Effector memory CD8-positive, alpha-beta T cell (primary cell): ENCODE measurements at places on chromosomes 4 and X.

GRCh38 chr4:52687696-52688095 is 28.6 kb upstream of the USP46 start:
- no peak for DNase-seq
- H3K27me3 ChIP-seq = peaks cover 14% of the 10 kb centered on the region
- H3K36me3 ChIP-seq = no peaks in the 10 kb centered on the region
- no peak overlapping the region for H3K27ac ChIP-seq
- no peak overlapping the region for H3K4me3 ChIP-seq
- no peaks in the 10 kb centered on the region for H3K4me1 ChIP-seq

DNA sequence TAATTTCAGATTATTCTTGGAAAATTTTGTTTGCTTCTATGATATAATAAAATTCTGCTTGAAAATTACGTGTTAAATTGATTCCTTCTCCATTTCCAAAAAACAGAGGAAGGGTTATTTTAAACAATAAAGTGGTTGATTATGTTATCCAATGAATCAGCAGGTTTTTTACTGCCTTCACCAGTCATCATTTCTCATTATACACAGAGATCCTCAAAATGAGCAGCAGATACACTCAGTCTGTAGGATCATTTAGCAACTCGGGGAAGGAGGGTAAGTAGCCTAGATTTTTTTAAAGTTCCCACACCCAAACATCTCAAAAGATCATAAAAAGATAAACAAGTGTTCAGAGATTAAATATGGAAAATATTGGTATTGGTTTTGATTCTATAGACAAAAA is 6.8 kb upstream of the TMEM144 start:
- H3K36me3 ChIP-seq = no peaks in the 10 kb centered on the region
- H3K27me3 ChIP-seq = no peaks in the 10 kb centered on the region
- no peak overlapping the region for H3K4me3 ChIP-seq
- no peak overlapping the region for H3K27ac ChIP-seq
- H3K4me1 ChIP-seq = no peaks in the 10 kb centered on the region

GRCh38 chr4:6122496-6122895 is 77.9 kb downstream of the JAKMIP1 start:
- H3K27me3 ChIP-seq = no peaks in the 10 kb centered on the region
- H3K36me3 ChIP-seq = no peaks in the 10 kb centered on the region
- H3K4me3 ChIP-seq = no peak overlapping the region
- no peak overlapping the region for H3K27ac ChIP-seq
- H3K4me1 ChIP-seq = peaks cover 16% of the 10 kb centered on the region

- H3K36me3 ChIP-seq = peaks cover 2% of the 10 kb centered on the region
- no peak overlapping the region for H3K4me3 ChIP-seq
- peaks cover 26% of the 10 kb centered on the region for H3K27me3 ChIP-seq
- H3K27ac ChIP-seq = no peak overlapping the region
- H3K4me1 ChIP-seq = peaks cover 1% of the 10 kb centered on the region
Measured at GRCh38 chr4:139858436-139859205, 193.0 kb downstream of the MGST2 start.

GRCh38 chr4:174314274-174314673 is 30.6 kb downstream of the CEP44 start:
- no peak overlapping the region for H3K27ac ChIP-seq
- peaks cover 3% of the 10 kb centered on the region for H3K4me1 ChIP-seq
- no peak for DNase-seq
- no peaks in the 10 kb centered on the region for H3K27me3 ChIP-seq
- peaks cover 29% of the 10 kb centered on the region for H3K36me3 ChIP-seq

GRCh38 chrX:9482408-9482807 is 17.6 kb downstream of the TBL1X start:
- H3K27me3 ChIP-seq = no peaks in the 10 kb centered on the region
- peaks cover 9% of the 10 kb centered on the region for H3K4me1 ChIP-seq
- H3K27ac ChIP-seq = peak overlapping the region; percentile 65
- no peak overlapping the region for H3K4me3 ChIP-seq
- no peak for DNase-seq
- no peaks in the 10 kb centered on the region for H3K36me3 ChIP-seq

DNA sequence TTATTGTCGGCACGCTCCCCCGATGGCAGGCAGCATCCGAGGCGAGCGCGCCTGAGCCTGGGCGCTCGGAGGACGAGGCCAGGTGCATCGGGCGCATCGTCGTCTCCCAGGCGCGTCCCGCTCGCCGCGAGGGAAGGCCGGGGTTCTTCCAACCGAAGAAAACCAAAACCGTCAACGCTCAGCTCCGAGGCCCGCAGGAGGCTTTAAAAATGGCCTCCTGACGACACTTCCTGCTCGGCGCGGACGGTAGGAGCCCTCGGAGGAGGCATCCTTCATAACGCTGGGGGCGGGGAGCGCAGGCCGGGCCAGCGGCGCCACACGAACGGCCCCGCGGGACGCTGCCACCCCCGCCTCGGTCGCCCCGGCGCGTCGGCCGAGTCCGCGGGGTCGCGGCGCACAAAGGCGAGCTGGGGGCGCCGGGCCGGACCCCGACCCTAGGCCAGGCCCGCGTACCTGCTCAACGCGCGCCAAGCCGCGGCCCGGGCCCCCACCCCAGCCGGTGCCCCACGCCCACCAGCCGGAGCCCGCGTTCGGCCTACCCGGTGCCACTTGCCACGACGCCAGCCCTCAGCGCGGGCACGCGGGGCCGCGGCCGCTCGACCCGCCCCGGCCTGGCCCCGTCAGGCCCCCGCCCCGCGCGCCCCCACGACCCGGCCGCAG is 501 bp downstream of the ZNF518B start:
- H3K36me3 ChIP-seq = peaks cover 10% of the 10 kb centered on the region
- DNase-seq = peak; percentile 47
- peaks cover 14% of the 10 kb centered on the region for H3K27me3 ChIP-seq
- H3K27ac ChIP-seq = peak overlapping the region; percentile 84

DNA sequence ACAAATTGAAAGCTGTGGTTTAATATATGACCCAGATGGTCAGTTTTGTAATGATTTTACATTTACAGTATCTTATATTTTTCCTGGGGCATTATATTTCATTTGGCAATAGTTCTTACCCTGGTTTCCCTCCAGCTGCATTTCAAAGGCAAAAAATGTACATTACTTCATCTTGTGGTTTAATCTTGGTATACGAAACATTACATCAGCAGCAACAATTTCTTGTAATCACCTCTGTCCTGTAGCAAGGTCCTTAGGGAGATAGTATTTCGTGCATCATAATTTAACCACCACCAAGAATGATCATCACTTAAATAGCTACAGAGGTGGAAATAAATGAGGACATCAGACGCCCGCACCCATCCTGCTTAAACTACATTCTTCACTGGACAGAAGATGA is 48.8 kb downstream of the HS6ST2 start:
- no peak overlapping the region for H3K27ac ChIP-seq
- DNase-seq = no peak
- no peaks in the 10 kb centered on the region for H3K4me1 ChIP-seq

DNA sequence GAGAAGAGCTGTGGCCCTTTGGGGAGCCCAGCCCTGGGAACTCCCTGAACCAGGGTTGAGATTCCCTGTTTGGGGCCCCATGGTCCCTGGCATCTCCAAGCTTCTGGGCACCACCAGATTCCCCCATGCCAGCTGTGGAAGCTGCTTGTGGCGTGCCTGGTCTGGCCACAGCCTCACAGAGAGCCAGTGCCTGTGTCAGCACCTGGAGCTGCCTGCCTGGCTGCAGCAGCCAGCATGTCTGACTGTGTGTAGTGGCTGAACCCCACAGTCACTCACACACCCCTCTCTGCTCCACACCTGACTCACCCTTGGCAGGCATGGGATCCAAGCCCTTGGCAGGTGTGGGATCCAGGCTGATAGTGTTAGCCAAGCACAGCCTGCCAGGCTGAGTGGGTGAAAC is 97.2 kb upstream of the GALNTL6 start:
- no peaks in the 10 kb centered on the region for H3K36me3 ChIP-seq
- no peaks in the 10 kb centered on the region for H3K27me3 ChIP-seq
- H3K4me1 ChIP-seq = no peaks in the 10 kb centered on the region
- no peak for DNase-seq
- H3K27ac ChIP-seq = no peak overlapping the region

GRCh38 chrX:46676399-46677356 is 82.2 kb downstream of the SLC9A7 start:
- H3K27me3 ChIP-seq = no peaks in the 10 kb centered on the region
- no peak overlapping the region for H3K27ac ChIP-seq
- H3K36me3 ChIP-seq = no peaks in the 10 kb centered on the region
- no peak overlapping the region for H3K4me3 ChIP-seq
- H3K4me1 ChIP-seq = no peaks in the 10 kb centered on the region

DNA sequence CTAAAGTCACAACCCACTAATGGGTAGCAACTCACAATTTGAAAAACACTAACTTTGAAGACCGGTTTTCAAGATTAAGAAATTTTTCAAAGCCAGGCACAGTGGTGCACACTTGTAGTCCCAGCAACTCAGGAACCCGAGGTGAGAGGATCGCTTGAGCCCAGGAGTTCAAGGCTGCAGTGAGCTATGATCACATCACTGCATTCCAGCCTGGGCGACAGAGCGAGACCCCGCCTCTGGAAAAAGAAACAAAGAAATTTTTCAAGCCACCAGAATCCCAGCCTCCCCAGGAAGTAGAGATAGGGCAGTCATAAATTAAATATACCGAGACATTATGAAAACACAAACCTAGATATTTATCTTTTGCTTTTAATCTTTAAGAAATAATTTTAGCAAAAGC is 13.0 kb downstream of the SMARCA1 start:
- no peaks in the 10 kb centered on the region for H3K4me1 ChIP-seq
- H3K27me3 ChIP-seq = peaks cover 11% of the 10 kb centered on the region
- no peak overlapping the region for H3K4me3 ChIP-seq
- DNase-seq = no peak
- no peaks in the 10 kb centered on the region for H3K36me3 ChIP-seq
- no peak overlapping the region for H3K27ac ChIP-seq

DNA sequence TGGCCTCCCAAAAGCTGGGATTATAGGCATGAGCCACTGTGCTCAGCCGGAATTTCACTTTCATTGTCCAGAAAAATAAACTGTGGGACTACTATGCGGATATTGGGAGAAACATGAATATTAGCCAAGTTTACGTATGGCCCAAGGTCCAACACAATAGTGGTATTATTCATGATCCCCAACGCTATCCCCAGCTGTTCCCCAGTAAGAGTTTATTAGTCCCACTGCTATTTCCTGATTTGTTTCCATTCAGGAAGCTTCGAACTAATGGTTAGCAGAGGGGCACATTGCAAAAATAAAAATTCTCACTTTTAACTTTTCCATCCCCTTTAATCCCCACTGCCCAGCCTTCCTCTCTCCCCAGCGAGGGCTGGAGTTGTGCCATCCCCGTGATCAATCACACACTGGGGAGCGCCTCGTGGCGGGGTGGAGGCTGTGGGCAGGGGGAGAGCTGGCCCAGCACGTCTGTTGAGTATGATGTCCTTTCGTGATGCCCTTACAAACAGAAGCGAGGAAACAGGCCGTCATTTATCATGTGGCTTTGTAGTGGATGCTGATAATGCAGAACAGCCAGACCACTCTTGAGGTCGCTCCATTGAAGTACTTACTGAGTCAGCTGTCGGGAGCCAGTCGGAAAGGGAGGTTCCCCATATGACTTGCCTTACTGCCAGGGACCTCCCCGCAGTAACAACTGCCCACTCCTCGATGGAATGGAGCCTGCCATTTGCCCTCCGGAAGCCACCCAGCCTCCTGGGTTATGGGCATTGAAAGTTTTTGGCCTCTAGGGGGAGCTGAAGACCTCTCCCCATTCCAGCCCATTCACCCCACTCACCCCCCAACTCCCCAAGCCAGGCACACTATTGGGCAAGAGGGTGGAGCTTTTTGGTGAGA is 117.0 kb downstream of the KDR start:
- H3K4me3 ChIP-seq = no peak overlapping the region
- no peaks in the 10 kb centered on the region for H3K4me1 ChIP-seq
- no peaks in the 10 kb centered on the region for H3K36me3 ChIP-seq
- DNase-seq = no peak

DNA sequence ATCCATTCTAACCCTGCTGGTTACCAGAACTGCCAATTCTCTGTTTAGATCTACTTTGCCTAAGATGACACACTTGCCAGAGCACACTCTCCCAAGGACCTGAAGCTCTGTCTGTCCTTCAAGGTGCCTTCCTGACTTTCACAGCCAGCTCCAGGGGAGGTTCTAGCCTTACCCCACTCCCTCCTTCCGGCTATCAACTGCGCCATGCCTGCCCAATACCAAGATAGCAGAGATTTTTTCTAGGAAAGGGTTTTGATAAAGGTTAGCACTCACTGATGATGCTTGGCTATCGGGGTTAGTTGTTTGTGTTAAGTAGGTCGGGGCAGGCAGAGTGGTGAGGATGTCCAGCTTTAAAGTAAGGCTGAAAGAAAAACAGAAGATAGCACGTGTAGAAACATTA is 14.3 kb downstream of the ALPK1 start:
- H3K4me1 ChIP-seq = no peaks in the 10 kb centered on the region
- H3K27ac ChIP-seq = no peak overlapping the region
- H3K36me3 ChIP-seq = no peaks in the 10 kb centered on the region
- peaks cover 11% of the 10 kb centered on the region for H3K27me3 ChIP-seq
- H3K4me3 ChIP-seq = no peak overlapping the region
- no peak for DNase-seq

- no peaks in the 10 kb centered on the region for H3K27me3 ChIP-seq
- H3K4me3 ChIP-seq = peak overlapping the region; percentile 81
- no peak overlapping the region for H3K27ac ChIP-seq
- no peaks in the 10 kb centered on the region for H3K36me3 ChIP-seq
- DNase-seq = no peak
Measured at GRCh38 chrX:46757593-46757992, 1.3 kb downstream of the SLC9A7 start.

DNA sequence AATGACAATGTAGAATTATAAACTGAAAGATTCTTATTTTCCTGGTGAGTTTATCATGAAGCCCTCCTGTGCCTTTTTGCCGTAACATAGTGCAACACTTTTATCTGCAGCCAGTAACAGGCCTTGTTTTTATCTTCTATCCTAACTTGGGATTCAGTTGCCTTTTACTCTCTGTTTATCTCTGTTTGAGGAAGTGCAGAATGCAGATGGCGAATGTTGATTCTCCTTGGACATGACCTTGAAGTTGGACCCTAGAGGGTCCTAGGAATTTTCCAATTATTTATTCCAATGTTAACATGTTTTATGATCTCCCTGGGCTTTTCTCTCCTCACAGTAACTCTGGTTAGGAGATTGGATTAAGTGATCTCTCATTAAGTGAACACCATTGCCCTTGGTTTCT is 165.0 kb downstream of the FMR1NB start:
- H3K27me3 ChIP-seq = no peaks in the 10 kb centered on the region
- no peak for DNase-seq
- H3K4me1 ChIP-seq = no peaks in the 10 kb centered on the region
- H3K27ac ChIP-seq = no peak overlapping the region
